ENCODE measurements at places on chromosomes 2 and 18.

- no peak for DNase-seq
These were observed 25.4 kb upstream of the TANK start for GRCh38 chr2:161134547-161135518.

GRCh38 chr18:28267878-28268625, 91.1 kb upstream of the CDH2 start:
- DNase-seq = no peak

DNA sequence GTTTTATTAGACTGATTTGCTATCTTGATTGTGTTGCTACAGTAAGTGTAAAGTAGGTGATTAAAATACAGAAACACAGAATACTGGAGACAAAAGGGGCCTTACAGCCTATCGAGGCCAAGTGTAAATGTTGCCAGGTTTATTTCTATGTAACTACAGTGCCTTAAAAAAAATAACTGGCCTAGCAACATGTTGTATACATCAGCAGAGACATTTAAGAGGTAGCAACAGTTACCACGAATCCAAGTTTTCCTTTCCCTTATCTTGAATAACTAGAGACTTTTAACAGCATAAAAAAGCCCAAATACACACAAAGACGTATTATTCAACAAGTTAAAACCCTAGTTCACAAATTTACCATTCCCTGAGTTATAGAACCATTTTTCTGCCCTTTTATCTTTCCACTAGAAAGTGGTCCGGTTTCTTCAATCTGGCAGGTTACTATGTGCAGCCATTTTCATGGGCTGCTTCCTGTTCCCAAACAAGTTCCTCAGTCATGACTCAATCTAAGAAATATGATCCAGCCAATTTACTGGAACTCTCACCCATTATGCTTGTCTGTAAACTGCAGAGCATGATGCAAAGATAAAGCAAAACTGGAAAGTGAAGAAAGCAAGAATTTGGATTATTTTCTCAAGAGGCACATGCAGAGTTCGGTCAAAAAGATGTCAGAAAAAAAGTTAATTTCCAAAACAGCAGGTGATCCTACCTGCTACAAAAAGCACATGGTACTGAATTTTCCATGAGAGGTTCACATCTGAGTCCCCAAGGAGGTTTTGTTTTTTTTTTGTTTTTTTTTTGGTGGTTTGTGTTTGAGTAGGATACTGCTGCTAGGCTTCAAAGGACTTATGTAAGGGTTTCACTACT, 22.2 kb downstream of the NFE2L2 start:
- DNase-seq = no peak

DNA sequence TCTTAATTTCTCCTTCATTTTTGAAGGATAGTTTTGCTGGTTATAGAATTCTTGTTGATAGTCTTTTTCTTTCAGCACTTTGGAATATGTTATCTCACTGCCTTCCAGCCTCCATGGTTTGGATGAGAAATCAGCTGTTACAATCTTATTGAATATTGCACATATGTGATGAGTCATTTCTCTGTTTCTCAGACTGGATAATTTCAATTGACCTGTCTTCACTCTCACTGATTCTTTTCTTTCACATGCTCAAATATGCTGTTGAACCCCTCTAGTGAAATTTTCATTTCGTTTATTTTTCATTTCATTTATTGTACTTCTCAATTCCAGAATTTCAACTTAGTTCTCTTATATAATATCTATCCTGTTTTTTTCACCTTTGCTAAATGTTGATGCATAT, 22.2 kb downstream of the PDK1 start:
- no peak for DNase-seq

- no peak for DNase-seq
These were observed 16.5 kb downstream of the TWIST2 start for GRCh38 chr2:238864207-238865014.

- no peak for DNase-seq
These were observed 53.9 kb downstream of the TNS1 start for GRCh38 chr2:217948897-217949296.

DNA sequence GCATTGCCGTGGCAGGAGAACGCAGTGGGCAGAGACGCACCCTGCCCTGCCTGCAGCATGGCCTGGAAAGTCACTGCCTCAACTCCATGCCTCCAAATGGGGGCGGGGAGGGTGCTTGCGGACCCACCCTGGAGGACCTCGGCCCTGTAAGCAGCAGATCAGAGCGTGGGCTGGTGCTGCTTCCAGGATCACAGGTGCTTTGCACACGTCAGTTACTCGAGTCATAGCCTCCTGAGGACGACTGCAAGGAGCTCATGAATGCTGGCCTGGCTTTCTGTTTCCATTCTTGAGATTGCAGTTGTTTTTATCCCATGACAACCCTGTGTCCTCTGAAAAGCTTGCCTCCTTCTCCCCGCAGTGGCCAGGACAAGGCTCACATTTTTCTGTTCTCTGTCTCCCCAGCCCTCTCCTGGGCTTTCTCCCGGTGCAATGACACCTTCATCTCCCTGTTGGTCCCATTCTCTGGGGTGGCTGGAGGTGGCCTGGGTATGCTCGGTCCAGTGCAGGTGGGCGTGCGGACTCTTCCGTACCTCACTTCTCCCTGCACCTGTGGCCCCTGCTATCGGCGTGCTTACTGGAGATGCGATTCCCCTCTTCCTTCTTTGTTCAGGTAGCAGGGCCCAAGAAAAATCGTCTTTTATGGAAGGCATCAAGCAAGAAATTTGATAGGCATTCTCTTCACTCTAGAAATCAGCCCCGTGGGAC, 208.0 kb downstream of the GBX2 start:
- DNase-seq = no peak

GRCh38 chr2:60312618-60313017, 240.8 kb downstream of the BCL11A start:
- DNase-seq = no peak

- DNase-seq = no peak
These were observed 2.7 kb downstream of the KATNAL2 start for GRCh38 chr18:46920067-46920466.

DNA sequence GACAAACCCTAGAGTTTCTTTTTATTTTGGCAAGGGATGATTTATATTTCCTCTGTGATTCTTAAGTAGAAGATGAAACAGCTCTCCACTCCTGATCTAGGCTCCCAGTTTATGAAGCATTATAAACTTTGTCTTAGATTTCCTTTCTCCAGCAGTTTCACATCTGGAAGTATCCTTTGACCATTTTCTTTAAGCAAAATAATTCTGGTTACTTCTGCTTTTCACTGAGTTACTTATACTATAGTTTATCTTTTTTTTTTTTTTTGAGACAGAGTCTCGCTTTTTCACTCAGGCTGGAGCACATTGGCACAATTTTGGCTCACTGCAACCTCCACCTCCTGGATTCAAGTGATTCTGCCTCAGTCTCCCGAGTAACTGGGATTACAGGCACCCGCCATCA, 45.5 kb downstream of the KCMF1 start:
- no peak for DNase-seq

GRCh38 chr2:130918393-130918792, 81.7 kb downstream of the ARHGEF4 start:
- DNase-seq = no peak

DNA sequence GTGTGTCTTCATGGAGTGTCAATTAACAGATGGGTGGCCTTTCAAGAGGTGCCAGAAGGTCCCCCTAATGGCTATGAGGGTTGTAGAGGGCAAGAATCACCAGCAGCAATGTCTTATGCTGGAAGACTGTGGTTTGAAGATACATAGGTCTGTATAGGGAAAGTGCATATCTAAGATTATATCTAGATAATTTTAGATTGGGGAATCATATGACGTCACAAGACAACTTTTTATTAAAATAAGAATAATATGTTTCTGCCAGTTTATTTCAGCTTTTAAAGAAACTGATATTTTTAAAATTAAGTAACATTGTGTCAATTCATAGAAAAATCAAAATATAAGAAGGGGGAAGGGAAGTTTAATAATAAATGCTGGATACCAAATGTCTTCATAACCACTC, 162.3 kb downstream of the TTN start:
- DNase-seq = no peak

DNA sequence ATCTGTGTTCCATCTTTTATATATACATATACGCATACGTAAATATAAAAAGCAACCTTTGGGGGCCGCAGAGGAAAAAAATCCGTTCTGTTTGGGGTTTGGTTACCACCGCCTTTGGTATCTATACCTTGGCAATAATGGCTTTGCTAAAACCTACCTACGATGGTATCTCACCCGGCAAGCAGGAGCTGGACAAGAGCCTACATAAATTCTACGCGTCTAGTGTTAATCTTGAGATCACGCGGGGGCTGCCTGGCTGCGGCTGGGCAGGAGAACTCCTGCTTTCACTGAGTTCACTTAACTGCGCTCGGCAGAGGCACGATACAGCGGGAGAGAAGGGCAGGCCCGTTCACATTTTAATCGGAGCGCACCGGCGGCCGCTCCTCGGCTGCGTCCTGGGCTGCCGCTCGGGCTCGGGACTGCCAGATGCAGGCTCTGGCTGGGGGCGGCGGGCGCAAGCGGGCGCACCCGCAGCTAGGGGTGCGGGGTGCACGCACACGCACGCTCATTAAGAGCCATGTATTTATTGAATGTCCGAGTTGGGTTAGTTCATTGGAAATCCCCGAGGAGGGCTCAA, 1.7 kb upstream of the POU3F3 start:
- no peak for DNase-seq

DNA sequence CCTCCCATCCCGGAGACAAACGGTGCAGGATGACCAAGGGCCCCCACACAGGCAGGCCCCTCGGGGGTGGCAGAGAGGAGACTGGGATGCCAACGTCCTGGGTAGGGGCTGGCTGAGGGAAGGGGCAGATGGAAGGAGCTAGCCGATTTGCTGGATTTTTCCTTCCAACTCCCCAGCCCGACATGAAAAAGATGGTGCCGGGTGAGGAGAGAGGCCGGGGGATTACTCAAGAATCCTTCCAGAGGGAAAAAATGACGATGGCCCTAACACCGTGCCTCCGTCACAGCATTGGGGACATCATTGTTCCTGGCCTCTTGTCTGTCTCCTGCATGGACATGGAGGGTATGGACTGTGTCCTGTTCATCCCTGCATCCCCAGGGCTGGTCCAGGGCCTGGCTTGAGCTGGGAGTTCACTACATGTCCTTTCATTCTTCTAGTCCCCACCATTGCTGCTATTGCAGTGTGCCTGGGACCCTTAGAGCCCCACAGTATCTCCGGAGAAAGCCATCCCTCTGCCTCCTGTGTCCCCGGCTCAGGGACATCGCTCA, 217.7 kb downstream of the TNS1 start:
- no peak for DNase-seq

- DNase-seq = no peak
These were observed 893.2 kb upstream of the CRIM1 start for GRCh38 chr2:35462226-35462998.

DNA sequence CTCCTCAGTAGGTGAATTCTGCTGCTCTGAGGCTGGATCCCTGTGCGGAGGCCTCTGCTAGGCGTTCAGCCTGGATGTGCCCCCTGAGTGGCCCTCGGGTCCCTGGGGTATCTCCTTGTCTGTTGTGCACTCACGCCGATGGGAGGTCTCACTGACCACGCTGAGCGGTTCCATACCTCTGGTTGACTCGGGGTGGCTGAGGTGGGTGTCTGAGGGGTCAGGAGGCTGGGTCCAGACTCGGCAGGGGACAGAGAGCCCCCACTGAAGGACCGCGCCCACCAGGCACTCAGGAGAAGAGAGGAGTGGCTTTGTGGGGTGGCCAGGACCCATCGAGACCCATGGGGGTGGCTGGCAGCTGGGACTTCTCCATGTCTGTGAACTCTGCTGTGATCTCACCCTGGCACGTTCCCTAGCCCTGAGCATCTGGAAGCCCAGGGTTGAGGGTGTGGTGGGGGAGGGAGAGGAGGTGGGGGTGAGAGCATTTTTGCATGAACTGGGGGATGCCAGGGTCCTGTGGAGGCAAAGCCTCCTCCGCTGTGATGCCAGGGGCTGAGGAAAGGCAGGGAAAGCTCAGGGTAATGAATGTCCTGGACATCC, 53.7 kb downstream of the TWIST2 start:
- no peak for DNase-seq

- DNase-seq = no peak
These were observed 334.1 kb downstream of the RIT2 start for GRCh38 chr18:42781298-42781815.

GRCh38 chr18:69380324-69380723, 20.4 kb upstream of the DOK6 start:
- DNase-seq = no peak

DNA sequence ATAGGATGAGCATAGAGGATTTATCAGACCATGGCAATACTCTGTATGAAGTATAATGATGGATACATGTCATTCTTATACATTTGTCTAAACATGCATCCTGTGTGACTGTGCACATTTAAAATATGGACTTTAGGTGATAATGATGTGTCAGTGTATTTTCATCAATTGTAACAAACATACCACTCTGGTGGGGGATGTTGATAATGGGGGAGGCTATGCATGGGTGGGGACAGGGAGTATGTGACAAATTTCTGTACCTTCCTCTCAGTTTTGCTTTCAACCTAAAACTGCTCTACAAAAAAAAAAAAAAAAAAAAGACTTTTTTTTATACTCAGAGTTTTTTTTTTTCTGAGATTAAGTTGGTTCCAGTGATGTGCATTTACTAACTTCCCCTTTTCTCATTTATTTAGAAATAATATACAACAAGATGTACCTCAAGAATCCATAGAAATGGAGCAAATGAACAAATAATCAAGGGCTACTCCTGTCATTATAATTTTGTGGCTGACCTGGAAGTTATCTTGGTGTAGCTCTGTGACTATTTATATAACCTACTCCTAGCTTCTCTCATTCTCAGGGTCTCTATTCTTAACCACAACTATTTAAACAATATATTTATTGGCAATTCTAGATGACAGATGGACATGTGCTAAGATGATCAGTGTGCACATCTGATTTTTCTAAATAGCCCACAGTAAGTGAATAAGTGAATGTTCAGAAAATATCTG, 108.9 kb upstream of the ITGA4 start:
- DNase-seq = no peak

DNA sequence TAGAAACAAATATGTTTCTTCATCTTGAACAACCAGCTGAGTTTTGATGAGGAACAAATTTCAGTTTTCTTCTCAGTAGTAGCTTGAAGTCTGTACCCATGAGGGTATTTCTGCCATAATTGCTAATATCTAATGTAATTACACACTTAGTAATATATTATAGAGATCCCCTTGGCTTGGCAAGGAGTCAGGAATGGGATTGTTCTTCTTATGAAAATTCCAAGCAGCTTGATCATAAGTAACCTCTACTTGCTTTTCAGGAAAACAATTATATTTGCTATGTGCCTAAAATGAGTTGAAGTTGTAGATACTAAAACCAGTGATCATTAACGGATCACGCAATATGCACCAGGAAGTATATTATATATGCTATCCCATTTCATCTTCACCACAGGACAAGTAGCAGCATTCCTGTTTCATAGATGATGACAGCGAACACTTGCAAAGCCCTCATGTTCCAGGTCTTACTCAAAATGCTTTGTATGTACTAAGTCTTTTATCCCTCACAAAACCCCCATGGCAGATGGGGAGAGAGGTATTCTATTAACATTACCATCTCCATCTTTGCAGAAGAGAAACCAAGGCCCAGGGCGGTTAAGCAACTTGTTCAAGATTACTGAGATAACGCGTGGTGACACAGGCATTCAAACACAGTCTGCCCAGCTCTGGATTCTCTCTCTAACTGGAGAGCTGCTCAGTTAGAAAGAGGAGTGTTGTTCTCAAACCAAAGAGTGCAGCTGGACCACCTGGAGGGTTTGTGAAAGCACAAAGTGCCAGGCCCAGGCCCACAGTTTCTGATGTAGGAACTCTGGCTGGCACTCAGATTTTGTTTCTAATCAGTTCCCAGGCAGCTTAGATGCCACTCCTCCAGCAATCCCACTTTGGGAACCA, 21.8 kb upstream of the RGPD4 start:
- no peak for DNase-seq

- no peak for DNase-seq
These were observed 3.4 kb downstream of the KLF7 start for GRCh38 chr2:207162316-207162715.

Measured in activated T-helper 1 cell treated with anti-CD3 and anti-CD28 coated beads, Interleukin-2, amount 50 U/mL, for 16 hours (primary cell).